ENCODE measurements at places on chromosomes 1 and 21.

DNA sequence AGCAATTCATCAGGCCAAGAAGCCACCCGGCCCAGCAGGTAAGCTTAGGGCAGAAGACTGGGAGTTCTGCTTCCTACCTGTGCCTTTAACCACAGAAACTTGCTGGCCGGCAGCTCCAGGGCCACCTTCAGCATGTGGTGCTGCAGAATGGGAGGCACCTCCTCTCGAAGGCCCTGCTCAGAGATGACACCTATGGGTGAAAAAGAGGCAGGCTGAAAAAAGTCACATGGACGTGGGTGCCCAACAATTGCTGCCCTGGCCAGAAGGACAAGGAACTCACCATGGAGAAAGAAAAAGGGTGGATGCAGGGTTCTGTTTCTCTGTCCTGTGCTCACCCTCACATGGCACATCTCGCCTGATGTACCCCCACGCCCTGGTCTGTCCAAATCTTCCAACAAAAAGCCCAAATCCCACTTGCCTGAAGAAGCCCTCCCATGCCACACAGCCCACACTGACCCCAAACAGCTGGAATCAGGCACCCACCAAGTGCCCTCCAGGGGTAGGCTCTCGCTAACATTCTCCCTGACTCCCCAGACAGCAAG is 33.0 kb downstream of the URB1 start:
- DNase-seq = no peak

GRCh38 chr1:147717051-147717705 is 43.2 kb downstream of the GJA5 start:
- DNase-seq = no peak

DNA sequence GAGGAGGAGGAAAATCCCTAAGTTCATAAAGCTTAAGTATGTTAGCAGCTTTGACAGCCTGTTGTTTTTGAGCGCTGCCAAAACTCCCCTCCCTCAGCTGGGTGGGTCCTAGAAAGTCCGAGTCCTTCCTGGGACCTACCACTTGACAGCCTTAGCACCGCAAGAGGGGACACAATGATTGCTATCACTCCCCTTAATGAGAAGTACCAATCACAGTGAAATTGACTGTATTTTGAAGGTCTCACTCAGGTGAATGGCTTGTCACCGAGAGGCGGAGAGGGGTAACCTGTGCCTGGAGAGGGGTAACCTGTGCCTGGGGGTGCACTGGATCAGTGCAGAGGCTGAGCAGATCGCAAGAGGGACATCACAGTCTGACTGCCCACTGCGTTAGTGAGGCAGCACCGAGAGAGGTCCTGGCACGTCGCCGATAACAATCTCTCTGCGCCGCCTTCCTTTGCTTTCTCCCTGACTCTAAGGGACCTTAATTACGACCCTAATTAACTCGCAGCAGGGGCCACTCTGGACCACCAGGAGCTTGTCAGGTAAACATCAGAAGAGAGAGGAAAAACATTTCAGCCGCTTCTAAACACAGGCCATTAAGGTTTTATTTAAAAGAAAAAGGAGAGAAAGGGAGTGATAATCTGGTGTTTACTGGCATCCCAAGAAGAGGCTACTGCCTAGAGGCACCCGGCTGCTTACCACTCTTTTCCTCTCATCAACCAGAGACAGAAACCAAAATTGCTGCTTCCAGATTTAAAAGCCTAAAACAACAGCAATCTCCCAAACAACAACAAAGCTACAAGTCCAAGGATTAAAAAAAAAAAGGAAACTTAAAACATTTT is 25.7 kb upstream of the KCNK1 start:
- no peak for DNase-seq

GRCh38 chr1:225883616-225884265 is 1.6 kb upstream of the TMEM63A start:
- DNase-seq = no peak

DNA sequence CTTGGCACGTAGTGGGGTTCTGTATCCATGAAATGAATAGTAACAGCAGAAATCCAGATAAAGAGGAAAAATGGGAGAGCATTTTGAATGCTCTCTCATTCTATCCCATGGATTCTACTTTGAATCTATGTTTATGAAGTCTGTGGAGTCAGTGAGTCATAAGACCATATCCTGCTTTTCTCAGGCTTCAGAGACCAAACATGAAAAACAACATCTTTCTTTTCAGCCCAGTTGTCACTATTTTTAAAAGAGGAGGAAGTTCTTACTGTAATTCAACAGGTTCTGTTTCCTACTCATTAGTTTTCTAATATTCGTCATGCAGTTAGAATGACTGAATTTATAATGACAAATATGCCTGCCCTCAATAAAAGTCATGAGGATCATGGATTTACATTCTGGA is 39.4 kb upstream of the CD55 start:
- DNase-seq = no peak

GRCh38 chr1:156704930-156705320 is 458 bp downstream of the CRABP2 start:
- no peak for DNase-seq

- no peak for DNase-seq
Observed at GRCh38 chr21:35674091-35674671, 386.1 kb downstream of the SETD4 start.

DNA sequence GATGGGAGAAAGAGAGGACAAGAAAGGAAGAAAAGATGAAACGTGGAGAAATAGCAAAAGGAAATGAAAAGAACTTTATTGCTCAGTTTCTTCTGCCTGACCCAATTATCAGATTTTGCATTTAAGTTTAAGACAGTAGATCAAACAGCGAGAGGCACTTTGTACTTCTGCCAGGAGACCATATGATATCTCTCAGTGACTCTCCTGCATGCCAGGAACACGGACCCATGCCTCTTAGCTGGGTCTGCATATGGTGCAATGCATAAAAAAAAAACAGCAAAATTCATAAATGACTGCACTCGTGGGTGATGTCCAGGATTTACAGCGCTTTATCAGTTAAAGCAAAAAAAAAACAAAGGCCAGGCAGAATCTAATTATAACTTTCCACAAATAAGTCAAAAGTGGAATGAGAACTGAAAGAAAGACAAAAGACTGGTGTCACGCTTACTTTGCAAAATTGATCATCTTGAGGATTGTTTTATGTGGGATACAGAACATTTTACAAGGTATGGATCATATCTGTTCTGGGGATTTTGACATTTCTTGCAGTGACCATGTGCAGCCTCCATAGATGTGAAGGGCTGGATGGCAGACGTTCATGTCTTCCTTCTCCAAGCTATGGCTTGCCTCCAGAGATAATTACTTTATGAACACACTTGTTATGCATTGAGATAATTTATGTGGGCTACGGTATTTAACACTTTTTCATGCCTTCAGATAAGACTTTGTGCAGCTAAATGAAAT is 79.5 kb downstream of the RUNX1 start:
- no peak for DNase-seq

DNA sequence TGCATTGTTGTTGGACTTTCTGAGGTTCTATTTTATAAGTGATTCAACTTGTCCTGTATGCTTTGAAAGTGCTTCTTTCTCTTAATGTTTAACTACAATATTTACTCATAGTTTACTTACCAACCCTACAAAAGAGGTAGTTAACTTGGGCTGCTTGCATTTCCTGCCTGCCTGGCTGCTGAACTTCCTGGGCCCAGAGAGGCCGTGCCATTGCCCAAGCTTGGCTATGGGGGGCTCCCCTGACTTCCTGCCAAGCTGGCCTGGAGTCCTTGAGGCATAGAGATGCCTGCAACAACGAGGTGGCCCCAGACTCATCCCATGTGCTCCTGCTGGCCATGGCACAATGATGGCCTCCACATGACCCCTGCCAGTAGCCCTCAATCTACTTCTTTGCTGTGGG is 361.6 kb upstream of the PLD5 start:
- no peak for DNase-seq

DNA sequence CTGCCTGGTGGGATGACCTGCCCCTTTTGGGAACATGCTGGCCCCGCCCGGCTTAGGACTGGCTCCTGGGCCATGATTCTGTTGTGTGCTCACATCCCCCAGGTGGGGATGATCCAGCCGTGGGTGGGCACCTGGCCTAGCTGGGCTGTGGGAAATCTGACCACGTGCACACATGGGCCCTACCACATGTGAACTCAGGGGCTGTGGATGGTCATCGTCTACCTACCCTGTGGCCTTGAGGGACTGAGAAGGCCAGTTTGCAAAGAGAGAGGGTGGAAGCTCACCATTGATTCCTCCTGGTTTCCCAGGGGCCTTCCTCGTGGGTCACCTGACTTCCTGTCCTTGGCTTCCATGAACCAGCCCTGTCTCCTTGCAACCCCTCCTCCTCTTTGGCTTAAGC is 19.4 kb upstream of the PCP4 start:
- no peak for DNase-seq

DNA sequence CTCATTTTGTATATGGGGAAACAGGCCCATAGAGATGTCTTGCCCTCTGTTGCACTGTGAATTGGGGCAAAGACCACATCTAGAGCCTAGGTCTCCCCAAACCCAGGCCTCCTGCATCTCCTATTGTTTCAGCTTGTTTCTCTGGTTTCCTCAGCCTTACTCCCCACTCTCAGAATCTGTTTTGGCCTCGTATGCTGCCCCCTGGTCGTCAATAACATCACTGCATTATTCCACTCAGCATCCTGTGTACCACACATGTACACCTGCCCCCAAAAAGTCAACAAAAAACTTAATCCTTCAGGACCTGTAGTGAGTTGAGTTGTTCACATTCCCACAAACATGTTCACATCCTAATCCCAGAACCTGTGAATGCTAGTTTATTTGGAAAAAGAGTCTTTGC is 184.8 kb downstream of the BRINP2 start:
- DNase-seq = no peak

DNA sequence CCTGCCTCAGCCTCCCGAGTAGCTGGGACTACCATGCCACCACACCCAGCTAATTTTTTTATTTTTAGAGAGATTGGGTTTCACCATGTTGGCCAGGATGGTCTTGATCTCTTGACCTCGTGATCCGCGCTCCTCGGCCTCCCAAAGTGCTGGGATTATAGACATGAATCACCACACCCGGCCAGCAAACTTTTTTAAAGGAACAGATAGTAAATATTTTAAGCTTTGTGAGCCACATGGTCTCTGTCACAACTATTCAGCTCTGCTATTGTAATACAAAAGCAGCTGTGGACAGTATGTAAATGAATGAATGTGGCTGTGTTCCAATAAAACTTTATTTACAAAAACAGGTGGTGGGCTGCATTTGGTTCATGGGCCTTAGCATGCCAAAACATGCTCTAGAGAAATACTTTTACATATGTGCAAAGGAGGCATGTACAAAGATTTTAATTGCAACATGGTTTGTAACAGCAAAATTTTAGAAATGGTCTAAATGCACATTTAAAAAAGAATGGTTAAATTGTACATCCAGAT is 47.0 kb downstream of the CDCP2 start:
- DNase-seq = no peak

- no peak for DNase-seq
Observed at GRCh38 chr1:34378968-34379856, 202.5 kb downstream of the C1orf94 start.

DNA sequence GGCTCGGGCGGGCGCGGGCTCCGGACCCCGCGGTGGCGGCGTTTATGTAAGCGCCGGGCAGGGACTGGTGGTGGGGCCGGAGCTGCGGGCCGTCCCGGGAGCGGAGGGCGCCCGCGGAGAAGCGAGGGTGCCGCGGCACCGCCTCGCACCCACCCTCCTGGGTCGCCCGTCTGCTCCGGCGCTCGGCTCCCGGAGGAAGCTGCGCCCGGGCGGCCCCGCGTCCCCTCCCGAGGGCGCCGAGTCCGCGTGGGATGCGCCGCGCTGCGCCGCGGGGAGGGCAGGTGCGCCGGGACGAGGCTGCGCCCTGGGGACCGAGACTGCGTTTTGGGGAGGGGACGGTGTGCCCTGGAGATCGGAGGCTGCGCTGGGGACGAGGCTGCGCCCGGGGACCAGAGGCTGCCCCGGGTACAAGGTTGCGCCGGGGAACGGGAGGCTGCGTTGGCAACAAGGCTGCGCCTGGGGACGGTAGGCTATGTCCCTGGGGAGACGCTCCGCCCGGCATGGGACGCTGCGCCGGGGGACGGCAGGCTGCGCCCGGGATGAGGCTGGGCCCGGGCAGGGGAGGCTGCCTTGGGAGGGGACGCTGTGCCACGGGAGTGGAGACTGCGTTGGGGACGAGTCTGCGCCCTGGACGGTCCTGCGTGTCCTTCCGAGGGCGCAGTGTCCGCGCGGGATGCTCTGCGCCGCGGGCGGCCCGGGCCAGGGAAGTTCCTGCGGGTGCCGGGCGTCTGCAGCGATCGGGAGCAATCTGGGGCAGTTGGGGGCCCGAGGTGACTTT is 627 bp downstream of the ADARB1 start:
- no peak for DNase-seq

GRCh38 chr1:24362982-24363614 is 43.9 kb downstream of the GRHL3 start:
- DNase-seq = no peak

GRCh38 chr1:115469703-115470476 is 131.8 kb upstream of the NGF start:
- DNase-seq = no peak

- no peak for DNase-seq
Observed at GRCh38 chr1:90837420-90837819, 120.3 kb upstream of the BARHL2 start.

- no peak for DNase-seq
Observed at GRCh38 chr1:112188611-112189010, 199.1 kb upstream of the KCND3 start.

DNA sequence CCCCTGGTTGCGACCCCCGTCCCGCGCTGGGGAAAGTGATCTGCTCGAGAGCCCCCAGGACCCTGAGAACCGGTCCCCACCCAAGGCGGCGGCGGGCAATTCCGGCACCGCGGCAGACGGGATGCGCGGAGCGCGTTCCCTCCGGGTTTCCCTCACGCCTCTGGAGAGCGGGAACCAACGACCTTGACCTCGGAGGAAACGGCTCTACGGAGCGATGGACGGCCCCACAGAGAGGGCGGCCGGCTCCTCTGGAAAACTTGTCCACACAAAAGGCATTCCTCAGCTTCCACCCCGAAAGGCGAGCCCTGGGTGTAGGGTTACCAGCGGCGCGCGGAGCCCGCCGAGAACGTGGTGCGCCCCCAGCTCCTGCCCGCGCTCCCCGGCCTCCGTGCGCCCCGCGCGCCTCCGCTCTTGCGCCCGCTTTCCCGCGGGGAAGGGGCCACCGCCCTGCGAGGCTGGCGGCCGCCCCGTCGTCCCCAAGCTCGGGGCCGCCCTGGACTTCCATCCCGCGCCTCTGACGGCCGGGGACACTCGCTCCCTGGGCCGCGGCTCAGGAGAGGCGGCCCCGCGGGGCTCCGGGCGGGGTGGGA is 391 bp upstream of the KIAA1614 start:
- no peak for DNase-seq

DNA sequence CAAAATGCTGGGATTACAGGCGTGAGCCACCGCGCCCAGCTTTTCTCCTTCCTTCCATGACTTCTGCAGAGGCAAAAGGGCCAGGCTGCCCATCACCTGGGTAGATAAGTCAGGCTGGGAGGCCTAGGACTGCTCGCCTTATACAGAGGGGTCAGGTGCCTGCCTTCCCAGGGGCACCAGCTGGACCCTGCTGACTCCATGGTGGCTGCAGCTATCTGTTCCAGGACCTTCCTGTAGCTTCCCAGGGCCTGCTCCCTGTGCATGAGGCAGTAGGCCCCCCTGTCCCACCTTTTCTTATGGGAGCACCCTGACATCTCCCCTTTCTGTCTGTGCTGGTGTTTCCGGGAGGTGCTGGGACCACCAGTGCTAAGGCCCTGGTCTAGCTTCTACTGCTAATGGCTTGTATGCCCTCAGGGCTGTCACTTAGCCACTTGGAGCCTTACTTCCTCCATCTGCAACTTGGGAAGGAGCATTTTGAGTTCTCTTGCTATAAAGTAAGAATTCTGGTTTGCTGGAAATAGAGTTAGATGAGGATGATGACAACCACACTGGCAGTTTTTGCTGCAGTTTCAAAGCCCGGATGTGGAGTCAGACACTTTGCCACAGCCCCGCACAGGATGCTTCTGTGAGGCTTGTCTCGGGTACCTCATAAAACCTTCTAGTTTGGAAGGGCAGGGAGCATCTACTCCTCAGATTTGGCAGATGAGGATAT is 14.4 kb downstream of the SOX13 start:
- no peak for DNase-seq

All from CD4-positive, alpha-beta T cell treated with Interferon alpha-2 for 1 hour (primary cell).